ENCODE measurements at places on chromosomes 1 and 21. TPM values are rescaled to one million over a fixed set of nuclear protein-coding genes. Genes with fewer than 3 reads are reported as not detected.
A peak's percentile ranks its signal among the peaks of the same experiment; 100 is the strongest.

GPA33 gene
- total RNA-seq: 0.29 TPM

- DNase-seq: no peak
Measured at GRCh38 chr1:206513312-206514111, 6.2 kb downstream of the RASSF5 start.

GRCh38 chr21:42362700-42363099 lies 3.6 kb downstream of the TFF1 start:
- no peak for DNase-seq

NHLH1 gene
- 0.42 TPM for total RNA-seq

DNA sequence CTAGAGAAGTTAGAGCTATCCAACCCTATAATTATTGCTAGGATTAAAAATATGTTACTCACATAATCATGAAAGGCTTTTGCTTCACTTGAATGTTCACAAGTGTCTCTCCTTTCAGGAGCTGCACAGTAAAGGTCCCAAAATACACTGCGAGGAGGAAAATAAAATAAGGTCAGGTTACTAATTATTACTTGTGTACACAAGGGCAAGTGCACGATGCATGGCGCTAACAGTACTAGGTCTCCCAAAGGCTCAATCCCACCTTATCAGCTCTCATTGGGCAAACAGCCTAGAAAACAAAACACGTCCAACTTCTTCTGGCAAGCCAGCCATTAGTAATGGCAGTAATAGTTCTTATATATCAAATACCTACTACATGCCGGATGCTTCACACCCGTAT lies 4.4 kb downstream of the SSBP3 start:
- DNase-seq: no peak

DNA sequence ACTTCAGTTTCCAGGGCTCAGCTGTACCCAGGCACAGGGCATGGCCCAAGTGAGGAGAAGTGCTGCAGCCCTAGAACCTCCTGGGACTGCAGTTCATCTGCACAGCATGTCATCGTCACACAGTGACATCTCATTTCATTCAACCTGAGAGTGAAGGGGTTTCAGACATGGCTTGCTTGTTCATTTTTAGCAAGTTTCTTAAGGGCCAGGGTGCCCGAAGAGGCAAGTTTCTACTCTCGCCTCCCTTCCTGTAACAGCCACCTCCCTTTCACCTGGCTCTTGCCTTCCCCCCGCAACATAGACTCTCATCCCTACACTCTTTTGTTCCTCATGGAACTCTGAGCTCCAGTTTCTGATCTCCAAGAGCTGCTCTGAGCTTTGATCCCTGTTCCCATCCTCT lies 108.1 kb downstream of the C1orf21 start:
- no peak for DNase-seq

EPHB2 gene
- 5.7 TPM for total RNA-seq

DNA sequence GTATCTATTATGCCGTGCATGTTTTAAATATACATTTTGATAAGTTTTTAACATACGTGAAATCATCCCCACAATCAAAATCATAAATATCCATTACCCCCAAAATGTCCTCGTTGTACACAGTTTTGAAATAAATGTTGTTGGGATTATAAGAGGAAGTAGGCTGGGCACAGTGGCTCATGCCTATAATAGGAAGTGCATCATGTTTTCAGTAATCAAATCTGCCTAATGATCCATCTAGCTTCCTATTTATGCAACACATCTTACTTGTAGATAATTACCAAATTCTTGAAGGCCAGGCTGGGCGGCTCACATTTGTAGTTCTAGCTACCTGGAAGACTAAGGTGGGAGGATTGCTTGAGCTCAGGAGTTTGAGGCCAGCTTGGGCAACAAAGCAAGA lies 15.0 kb upstream of the IFNGR2 start:
- no peak for DNase-seq

DNA sequence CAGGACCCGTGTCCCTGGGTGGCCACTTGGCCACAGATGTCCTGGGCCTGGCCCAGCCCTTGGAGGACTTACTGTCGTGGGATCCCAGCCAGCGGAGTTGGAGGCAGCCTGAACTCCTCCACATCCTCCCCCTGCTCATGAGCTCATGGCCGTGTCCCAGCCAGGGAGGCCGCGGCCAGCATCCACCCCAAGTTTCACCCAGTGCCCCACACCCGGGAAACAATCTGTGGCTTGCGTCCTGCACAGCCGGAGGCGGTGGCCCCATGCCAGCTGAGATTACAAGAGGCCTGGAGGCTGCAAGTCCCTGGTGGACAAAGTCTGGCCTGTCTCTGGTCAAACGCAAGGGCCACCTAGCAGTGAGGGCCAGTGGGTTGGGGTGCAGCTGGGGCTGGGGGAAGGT lies 27.5 kb upstream of the TMEM52 start:
- DNase-seq: no peak

USH2A gene
- total RNA-seq: not detected

GRCh38 chr1:230825761-230826160 lies 42.6 kb downstream of the C1orf198 start:
- DNase-seq: no peak

DNA sequence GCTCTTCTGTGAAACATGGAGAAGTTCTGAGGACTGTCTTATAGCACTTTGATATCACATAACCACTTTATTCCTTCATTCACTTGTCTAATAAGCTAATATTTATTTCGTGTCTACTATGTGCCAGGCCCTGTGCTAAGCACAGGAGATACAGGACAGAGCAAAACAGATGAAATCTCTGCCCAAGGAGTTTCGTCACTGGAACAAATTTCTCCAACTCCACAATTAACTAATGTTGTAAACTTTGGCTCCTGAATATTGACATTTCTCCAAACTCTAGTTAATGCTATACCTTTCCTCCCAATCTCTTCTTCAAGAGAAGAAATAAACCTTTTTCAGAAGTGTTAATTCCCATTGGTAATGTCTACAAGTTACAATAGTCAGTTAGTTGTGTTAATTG lies 24.8 kb upstream of the OR10J5 start:
- no peak for DNase-seq

DNA sequence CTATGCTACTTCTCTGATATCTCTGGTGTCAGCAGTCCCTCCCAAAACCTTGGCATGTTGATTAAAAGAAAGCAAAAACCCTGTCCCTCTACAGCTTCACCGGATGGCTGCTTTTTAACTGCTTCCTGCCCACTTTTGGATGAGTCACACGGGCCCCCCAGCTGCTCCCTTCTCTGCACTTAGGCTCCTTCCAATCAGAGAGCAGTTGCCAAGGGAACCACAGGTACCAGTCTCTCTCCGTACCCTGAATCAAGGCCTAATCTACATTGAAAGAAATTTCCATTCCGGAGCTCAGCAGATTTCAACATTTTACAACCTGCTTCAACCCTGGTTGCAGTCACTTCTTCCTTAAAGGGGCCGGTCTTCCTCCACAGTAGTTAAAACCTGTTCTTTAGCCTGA lies 70.6 kb upstream of the GJB5 start:
- no peak for DNase-seq

DNA sequence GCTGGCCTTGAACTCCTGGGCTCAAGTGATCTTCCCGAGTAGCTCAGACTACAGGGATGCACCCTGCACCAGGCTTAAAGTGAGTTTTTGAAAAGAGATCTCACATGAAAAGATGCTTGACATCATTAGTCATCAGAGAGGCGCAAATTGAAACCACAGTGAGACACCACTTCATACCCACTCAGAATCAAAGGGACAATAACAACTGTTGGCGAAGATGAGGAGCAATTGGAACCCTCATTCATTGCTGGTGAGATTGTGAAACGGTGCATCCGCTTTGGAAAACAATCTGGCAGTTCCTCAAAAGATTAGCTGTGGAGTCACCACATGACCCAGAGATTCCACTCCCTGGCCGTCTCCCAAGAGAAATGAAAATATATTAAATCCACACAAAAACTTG lies 122.3 kb downstream of the PGBD5 start:
- DNase-seq: no peak

DNA sequence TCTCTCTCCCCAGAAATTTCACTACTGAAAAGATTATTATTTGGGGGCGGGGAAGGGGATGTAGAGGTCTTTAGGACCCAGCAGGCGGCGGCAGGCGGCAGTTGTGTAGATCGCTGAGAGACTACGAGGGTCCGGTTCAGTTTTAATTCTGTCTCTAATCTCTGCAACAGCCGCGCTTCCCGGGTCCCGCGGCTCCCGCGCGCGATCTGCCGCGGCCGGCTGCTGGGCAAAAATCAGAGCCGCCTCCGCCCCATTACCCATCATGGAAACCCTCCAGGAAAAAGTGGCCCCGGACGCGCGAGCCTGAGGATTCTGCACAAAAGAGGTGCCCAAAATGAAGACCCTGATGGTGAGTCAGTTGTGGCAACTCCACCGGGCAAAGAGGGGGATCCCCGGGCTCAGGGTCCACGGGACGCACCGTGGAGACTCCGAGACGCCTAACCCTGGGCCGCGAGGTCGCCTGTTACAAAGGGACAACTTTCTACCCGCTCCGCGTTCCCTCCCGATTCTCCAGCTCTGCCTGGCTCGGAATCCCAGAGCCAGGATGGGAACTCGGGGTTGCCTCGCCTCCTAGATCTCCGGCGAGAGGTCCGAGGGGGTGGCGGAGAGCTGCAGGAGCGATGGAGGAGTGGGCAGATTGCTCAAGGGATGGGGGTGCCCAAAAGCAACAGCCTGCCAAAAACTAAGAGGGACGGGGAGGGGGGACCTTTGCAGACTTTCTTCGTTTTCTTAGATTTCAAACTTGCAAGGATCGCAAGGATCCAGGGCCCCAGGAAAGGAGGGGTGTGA lies at the start of gene ST6GALNAC5:
Gene ST6GALNAC5 (plus strand): TSS at position 139 of the 789 bp plus-strand sequence.
- no peak for DNase-seq

DNA sequence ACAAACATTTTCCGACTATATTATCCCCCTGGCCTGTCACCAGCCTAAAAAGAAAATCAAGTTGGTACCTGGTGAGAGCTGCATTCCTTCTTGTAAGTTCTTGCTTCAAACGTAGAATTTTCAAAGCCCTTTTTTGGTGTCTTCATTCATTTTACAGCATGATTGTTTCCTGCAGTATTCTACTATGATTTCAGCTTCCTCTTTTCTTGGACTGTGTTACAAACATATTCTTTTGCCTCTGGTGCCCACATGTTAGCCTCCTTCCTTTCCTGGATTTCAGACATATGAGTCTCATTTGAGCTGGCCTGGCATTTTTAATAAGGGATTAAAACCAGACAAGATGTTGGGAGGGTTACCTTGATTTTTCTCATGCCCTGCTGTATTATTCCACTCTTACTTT lies 142.5 kb downstream of the PIGK start:
- DNase-seq: no peak

- peak; percentile 84 for DNase-seq
Measured at GRCh38 chr1:10617931-10618885, 143.5 kb downstream of the PEX14 start.

- no peak for DNase-seq
Measured at GRCh38 chr1:171115280-171115897, 24.7 kb downstream of the FMO3 start.

DNA sequence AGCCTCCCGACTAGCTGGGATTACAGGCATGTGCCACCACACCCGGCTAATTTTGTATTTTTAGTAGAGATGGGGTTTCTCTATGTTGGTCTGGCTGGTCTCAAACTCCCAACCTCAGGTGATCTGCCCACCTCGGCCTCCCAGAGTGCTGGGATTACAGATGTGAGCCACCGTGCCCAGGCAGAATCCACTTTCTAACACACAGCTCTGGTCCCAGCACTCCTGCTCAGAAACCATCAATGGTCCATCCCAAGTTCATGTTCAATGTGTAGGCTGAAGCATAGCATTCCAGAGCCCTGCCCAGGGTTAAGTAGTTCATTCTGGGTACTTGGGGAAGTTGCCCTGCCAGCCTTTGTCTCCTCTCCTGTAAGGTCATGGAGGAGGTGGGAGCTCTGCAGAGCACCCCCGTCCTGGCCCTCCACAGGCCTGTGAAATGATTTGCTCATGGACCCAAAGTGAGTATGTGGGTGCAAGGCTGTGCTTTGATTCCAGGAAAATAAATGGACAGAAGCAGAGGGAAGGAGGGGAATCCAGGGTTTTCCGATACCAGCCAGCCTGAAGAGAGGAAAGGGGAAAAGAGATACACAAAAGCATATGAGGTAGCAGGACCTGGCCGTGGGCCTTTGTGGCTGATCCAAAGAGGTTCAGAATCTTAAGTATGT lies 55.2 kb downstream of the NENF start:
- DNase-seq: no peak

DNA sequence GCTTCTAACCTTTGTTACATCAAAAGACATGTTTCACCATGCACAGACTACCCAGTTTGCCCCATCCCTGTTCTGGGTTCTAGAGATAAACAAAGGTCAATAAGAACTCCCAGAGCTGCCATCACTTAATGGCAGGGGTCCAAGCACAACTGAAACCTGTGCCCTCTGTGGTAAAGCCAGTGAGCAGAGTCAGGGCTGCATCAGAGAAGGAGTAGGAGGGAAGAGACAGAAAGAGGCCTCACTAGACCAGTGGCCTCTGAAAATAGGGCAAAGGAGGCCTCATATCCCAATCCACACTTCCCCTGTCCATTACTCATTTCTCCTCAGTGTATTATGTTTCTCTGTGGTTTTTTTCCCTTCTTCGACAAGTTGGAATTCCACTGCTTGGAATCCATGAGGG lies 10.2 kb downstream of the ATP1A2 start:
- DNase-seq: no peak

PROX1 gene
- total RNA-seq: 4.1 TPM

- no peak for DNase-seq
Measured at GRCh38 chr1:11670747-11671146, 6.7 kb downstream of the FBXO6 start.
